ENCODE measurements at places on chromosomes 12 and 14.

DNA sequence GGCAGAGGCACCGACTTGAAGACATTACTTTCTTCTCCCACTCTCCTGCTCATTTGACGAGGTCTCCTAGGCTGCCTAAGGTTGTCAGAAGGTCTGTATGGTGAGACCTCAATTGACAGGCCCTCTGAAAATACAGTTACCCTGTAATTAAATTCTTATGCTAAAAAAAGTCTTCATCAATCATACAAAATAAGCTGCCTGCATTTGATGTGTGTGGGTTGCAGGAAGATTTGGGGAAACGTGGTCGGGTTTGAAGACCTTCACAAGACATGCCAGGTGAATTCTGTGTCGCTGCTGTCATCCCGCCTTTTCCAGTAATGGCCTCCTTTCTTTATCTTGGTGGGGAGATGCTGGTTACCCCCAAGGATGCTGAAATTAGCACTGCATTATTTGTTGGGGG is 299.4 kb downstream of the CACNA1C start:
- no peak for DNase-seq

DNA sequence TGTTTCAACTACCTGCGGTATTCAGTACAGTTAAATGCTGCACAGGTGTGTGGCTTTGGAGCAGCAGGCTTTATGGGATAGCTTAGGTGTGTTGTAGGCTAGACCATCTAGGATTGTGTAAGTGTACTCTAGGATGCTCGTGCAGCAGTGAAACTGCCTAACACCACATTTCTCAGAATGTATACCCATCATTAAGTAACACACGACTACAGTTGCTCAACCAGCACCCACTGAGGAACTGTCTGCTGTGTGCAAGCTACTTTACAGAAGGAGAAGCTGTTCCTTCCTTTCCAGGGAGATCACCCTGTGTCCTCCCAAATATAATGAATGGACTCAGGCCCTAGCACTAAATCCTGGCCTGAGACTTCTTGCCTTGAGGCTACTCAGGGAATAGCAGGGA is 94.8 kb downstream of the SLC24A4 start:
- no peak for DNase-seq

- DNase-seq, result no peak
These were observed 158.5 kb upstream of the FOXN3 start for GRCh38 chr14:89575386-89576061.

DNA sequence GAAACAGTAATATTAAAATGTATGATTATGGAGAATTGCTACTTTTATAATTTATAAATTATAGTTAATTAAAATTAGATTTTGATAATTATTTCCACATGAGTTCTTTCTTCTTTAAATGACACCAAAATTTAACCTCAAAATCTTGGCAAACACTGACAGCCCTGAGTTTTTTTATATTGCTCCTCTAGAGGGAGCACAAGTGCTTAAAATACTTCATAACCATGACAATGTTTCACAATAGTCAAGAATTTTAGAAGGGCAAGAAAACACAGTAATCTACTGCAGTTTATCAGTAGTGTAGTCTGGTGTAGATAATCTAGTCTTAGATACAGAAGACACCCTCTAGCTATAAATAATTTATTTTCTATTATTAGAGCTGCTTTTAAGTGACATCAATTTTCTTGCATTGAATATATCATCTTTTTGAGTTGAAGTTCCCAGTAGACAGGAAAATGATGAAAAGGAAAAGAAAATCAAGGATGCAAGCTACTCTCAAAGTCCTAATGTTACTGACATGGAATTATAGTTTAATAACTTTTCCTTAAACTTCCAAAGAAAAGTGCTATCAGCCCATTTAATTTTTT is 14.3 kb upstream of the PTGER2 start:
- peak; percentile 38 for DNase-seq

DNA sequence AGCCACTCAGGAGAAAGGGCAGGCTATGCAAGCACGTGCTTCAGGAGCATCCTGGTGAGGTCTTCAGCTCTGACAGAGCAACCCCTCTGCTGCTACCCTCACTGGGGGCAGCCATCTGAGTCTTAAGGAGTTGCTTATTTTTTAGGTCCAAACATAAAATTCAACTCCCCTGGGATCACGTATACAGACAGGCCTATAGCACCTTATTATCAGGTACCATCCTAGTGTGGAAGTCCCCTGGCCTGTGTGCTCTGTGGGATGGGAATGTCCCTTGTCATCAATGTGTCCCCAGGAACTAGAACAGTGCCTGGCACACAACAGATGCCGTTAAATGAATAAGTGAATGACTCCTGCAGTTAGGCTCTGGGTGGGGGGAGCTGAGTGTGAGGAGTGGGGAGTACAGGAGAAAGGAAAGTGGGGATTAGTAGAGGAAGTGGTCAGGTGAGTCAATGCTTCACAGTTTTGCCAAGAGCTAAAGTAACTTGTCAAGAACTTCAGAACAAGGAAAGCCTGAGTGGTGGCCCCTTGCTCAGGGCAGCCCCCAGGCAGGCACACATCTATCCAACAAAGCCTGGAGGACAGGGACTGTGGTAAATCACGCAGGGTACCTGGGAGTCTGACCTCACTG is 33.5 kb downstream of the DAD1 start:
- DNase-seq, result no peak

GRCh38 chr12:105978686-105979085 is 160.1 kb downstream of the NUAK1 start:
- no peak for DNase-seq

GRCh38 chr14:104750056-104750752 is 2.7 kb upstream of the SIVA1 start:
- DNase-seq, result peak; percentile 17

Data from AG09309 (cell line).